ENCODE measurements at places on chromosomes 4 and X. TPM values are rescaled to one million over a fixed set of nuclear protein-coding genes. Genes with fewer than 3 reads are reported as not detected.

The SMPX gene
- not detected for total RNA-seq

The DCAF4L1 gene
- 0.06 TPM for total RNA-seq

The NEXMIF gene
- total RNA-seq = not detected

The NKX1-1 gene
- not detected for total RNA-seq

The XAGE1A gene
- not detected for total RNA-seq

The PIR gene
- 47.2 TPM for total RNA-seq

The MAGEA12 gene
- total RNA-seq = not detected

The GAGE12F gene
- not detected for total RNA-seq
